ENCODE measurements at places on chromosomes 12 and 14. TPM values are rescaled to one million over a fixed set of nuclear protein-coding genes. Genes with fewer than 3 reads are reported as not detected.

DNA sequence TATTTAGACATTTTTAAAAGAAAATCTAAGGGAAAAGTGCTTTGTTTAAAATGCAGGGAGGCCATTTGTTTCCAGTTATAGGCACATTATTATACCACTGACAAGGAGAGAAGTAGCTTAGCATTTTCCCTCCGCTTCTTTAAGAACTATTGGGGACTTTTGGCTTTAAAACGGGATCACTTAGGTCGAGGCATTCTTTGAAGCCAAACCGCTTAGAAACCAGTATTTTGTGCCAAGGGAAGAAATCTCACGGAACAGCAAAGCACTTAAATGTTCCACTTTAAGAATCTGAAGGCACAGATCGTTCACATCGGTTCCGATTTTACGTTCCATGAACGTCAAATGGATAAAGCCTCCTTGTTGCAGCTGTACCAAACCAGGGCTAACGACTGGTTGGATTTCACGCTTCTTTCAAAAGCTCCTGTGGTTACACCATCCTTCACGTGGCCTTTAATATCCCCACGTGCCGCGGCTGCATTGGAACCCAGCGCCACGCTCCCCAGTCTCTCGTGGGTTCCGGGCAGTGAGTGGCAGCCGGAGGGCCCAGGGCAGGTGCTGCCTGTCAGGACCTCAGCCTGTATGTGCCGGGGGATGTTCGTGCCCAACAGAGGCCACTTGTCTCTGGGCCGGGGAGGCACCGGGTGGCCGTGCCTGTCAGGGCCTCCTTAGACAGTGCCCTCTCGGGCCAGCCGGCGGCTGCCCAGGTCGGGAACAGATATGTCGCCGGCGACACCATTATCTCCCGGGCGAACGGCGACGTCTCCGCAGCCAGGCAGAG is 195.4 kb downstream of the KIF26A start:
- no peak for DNase-seq
- no peaks in the 10 kb centered on the region for H3K4me1 ChIP-seq
- peaks cover 8% of the 10 kb centered on the region for H3K36me3 ChIP-seq
- no peaks in the 10 kb centered on the region for H3K27me3 ChIP-seq
- no peak overlapping the region for H3K27ac ChIP-seq

DNA sequence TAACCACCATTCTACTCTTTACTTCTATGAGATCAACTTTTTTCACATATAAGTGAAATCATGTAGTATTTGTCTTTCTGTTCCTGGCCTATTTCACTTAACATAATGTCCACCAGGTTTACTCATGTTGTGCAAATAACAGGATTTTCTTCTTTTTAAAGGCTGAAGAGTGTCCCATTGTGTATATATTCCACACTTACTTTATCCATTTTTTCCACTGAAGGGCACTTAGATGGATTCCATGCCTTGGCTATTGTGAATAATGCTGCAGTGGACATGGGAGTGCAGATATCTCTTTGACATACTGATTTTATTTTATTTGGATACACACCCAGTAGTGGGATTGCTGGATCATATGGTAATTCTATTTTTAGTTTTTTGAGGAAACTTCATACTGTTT is 181.1 kb upstream of the HMGA2 start:
- H3K27me3 ChIP-seq: peaks cover 53% of the 10 kb centered on the region
- H3K36me3 ChIP-seq: peaks cover 1% of the 10 kb centered on the region
- H3K27ac ChIP-seq: no peak overlapping the region
- no peaks in the 10 kb centered on the region for H3K4me1 ChIP-seq

- H3K4me1 ChIP-seq: peaks cover 5% of the 10 kb centered on the region
- H3K27ac ChIP-seq: no peak overlapping the region
- no peak overlapping the region for H3K4me3 ChIP-seq
- no peak for DNase-seq
- H3K36me3 ChIP-seq: no peaks in the 10 kb centered on the region
Measured at GRCh38 chr12:63849641-63850040, 5.1 kb downstream of the SRGAP1 start.

DNA sequence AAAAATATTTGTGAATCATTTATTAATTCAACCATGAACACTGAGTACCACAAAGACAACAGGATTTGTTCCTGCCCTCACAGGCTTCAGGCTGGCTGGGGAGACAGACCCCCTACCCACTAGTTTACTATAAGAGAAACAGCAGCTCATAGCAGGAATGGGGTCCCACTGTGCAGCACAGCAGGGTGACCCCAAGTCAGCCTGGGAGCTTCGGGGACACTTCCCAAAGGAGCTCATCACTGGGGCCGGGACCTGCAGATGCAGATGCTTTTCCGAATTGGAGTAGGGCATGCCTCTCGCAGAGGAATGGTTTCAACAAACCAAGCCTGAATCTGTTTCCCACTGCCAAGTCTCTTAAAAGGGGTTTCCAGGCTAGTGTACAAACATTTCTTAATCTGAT is 176.2 kb upstream of the PWP1 start:
- H3K4me1 ChIP-seq: peaks cover 17% of the 10 kb centered on the region
- no peak overlapping the region for H3K4me3 ChIP-seq
- H3K36me3 ChIP-seq: no peaks in the 10 kb centered on the region
- no peak overlapping the region for H3K27ac ChIP-seq
- no peak for DNase-seq

DNA sequence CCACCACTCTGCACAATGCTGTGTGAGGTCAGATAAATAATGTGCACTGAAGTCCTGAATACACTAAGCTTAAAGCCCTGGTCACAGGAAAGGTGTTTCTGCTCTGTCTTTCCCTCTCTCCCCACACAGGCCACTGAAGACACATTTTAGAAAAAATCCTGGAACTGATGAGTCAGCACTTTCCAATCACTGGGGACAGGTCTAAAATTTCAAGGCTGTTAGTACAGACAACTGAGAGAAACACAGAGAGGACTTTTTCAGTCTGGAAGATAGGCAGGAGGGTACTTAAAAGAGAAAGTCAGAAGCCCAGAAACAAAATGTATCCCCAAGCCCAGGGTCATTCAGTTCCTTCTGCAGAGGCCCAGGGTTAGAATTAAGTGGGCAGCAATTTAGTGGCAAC is 333.9 kb upstream of the CCDC196 start:
- DNase-seq: no peak
- H3K27ac ChIP-seq: no peak overlapping the region
- no peaks in the 10 kb centered on the region for H3K36me3 ChIP-seq
- no peak overlapping the region for H3K4me3 ChIP-seq
- peaks cover 6% of the 10 kb centered on the region for H3K27me3 ChIP-seq
- no peaks in the 10 kb centered on the region for H3K4me1 ChIP-seq

- no peaks in the 10 kb centered on the region for H3K4me1 ChIP-seq
- H3K27ac ChIP-seq: no peak overlapping the region
- no peak for DNase-seq
- H3K4me3 ChIP-seq: no peak overlapping the region
- no peaks in the 10 kb centered on the region for H3K27me3 ChIP-seq
Measured at GRCh38 chr12:60752589-60752988, 1156.8 kb downstream of the SLC16A7 start.

DNA sequence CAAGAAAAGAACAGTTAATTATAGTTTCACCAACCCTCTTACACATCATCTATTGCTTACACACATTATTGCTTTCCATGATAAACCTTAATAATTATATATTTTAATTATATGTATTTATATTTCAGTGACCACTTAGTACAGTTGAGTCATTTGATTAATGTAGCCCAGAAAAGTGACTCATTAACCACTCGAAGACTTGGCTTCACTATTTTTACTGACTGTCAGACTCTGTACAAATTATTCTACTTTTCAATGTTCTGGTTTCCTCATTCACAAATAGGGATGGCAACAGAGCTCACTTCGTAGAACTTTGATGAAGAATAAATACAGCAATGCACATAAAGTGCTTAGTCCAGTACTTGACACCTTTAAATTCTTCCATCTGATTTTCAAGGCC is 98.3 kb downstream of the CFAP54 start:
- H3K27ac ChIP-seq: no peak overlapping the region
- H3K4me3 ChIP-seq: no peak overlapping the region
- DNase-seq: no peak
- H3K4me1 ChIP-seq: no peaks in the 10 kb centered on the region
- peaks cover 12% of the 10 kb centered on the region for H3K27me3 ChIP-seq

DNA sequence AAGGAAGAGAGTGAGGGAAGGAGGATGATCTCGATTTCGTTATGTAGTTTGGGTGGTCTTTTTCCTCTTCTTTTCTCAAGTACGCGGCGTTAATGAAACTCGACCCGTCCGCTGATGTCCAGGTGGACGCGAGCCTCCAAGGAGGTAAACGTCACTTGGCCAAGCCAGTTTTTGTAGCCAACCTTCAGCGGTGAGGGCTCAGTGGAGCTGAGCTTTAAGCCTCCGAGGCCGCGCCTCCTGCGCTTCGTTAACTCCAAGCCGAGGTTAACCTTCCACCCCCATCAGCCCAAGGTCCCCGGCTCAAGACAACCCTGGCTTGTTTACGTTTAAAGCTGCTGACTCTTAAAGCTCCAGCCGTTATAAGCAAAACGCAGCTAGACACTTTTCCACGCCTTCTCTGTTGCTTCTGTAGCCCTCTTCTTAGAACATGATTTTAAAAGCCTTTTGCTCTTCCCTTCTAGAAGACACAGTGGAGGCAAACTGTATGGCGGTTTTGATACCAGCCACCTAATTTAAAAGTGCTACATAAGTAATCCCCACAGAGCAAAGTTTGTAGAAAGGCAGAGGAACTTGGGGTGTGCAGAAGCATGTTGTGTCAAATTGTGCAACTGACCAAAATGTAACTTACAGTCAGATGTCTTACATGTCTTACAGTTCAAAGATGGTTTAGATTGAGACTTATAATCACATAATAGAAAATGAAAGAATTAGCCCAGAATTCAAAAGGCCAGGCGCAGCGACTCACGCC is 923 bp upstream of the ITPR2 start:
- peaks cover 1% of the 10 kb centered on the region for H3K36me3 ChIP-seq
- H3K4me1 ChIP-seq: peaks cover 37% of the 10 kb centered on the region
- peak overlapping the region; percentile 21 for H3K27ac ChIP-seq
- no peaks in the 10 kb centered on the region for H3K27me3 ChIP-seq
- peak overlapping the region; percentile 93 for H3K4me3 ChIP-seq

DNA sequence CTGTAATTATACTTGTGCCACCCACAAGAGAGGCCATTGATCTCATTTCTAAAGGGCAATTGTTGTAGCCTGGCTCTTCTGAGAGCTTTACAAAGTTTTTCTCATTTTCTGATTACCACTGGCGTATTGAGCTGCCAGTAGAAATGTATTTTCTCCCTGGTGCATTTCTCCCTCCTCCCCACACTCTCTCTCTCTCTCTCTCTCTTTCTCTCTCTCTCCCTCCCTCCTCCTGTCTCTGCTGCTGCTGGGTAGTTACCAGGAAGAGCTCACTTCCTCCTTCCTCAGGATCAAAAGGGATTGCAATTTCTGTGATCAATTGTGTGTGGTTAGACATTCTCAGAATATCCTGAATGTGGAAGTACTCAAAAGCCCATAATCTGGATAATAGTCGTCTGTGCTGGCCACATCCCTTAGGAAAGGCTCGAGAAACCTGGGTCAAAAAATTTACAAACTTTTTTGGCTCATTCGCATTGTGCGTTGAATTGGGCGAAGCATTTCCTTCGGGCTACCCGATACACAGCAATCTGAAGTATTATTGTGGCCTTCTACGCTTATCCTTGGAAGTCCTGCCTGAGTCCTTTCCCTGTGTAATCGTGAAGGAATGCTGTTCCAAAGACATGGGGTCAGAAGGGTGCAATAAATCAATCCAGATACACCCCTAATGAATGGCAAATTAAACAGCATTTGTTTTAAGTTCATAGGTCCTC is 254.8 kb downstream of the MSRB3 start:
- DNase-seq: no peak
- H3K4me1 ChIP-seq: peaks cover 5% of the 10 kb centered on the region

GRCh38 chr14:90061685-90062126 is at the start of gene KCNK13:
KCNK13 (plus strand) TSS chr14:90061994; CDS start chr14:90062206, 212 bp downstream.
- peak within 1 kb of the TSS; percentile 92 for H3K4me3 ChIP-seq
- DNase-seq: peak; percentile 10
- no peaks in the 10 kb centered on the region for H3K36me3 ChIP-seq
- peaks cover 22% of the 10 kb centered on the region for H3K4me1 ChIP-seq

- no peaks in the 10 kb centered on the region for H3K36me3 ChIP-seq
- H3K27me3 ChIP-seq: peaks cover 67% of the 10 kb centered on the region
- peak overlapping the region; percentile 94 for H3K27ac ChIP-seq
Measured at GRCh38 chr12:49089821-49090773, 4.5 kb downstream of the DHH start.

- no peak overlapping the region for H3K27ac ChIP-seq
- H3K4me3 ChIP-seq: no peak overlapping the region
Measured at GRCh38 chr14:21617614-21618013, 17.1 kb downstream of the OR10G2 start.

GRCh38 chr12:115470977-115471376 is 787.0 kb upstream of the TBX3 start:
- H3K4me3 ChIP-seq: no peak overlapping the region
- no peaks in the 10 kb centered on the region for H3K4me1 ChIP-seq
- no peak overlapping the region for H3K27ac ChIP-seq
- no peaks in the 10 kb centered on the region for H3K27me3 ChIP-seq
- no peaks in the 10 kb centered on the region for H3K36me3 ChIP-seq
- DNase-seq: no peak

DNA sequence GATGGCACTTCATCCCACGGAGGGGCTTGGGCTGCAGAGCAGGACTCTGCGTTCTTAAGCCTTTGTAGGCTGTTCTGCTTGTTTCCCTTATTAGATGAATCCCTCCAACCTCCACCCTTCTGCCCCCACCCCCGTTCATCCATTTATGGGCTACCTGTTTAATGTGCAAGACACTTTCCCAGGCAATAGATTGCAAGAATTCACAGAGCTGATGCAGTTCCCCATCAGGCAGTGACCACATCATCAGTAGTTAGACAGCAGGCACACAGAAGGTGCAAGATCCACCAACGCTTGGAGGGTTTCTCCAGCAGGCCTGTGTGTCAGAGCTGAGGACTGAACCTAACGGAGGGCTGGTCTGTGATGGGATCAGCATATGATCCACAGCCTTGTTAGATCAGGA is 1.2 kb upstream of the C1R start:
- no peak for DNase-seq
- peaks cover 7% of the 10 kb centered on the region for H3K4me1 ChIP-seq
- H3K27ac ChIP-seq: no peak overlapping the region
- H3K27me3 ChIP-seq: no peaks in the 10 kb centered on the region

DNA sequence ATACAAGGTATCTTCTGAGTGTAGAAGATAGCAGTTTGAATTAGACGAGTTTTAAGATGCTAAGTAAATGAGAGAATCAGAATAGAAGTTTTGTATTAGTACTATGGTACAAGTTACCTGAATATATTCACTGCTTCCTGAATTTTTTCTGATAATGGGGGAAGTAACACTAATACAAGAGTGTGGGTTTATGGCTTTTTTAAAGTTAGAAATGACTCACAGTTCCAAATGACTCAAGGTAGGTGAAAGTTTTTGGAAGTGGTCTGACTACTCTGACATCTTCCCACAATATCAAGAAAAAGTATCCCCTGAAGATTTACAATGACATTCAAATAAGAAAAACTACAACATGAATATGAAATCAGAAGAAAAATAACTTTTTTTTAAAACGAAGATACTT is 123.7 kb upstream of the GARIN6 start:
- H3K36me3 ChIP-seq: no peaks in the 10 kb centered on the region
- H3K27ac ChIP-seq: no peak overlapping the region
- no peak for DNase-seq
- no peak overlapping the region for H3K4me3 ChIP-seq
- H3K27me3 ChIP-seq: no peaks in the 10 kb centered on the region

Gene PYM1
- 36.6 TPM for total RNA-seq

Gene IL26
- 0.53 TPM for total RNA-seq

Gene DBX2
- not detected for total RNA-seq

Gene NANOG
- total RNA-seq: not detected

Gene DLGAP5
- 68.2 TPM for total RNA-seq

Gene RPS6KL1
- 6.7 TPM for total RNA-seq

Gene LALBA
- total RNA-seq: not detected

Gene CCDC184
- 0.32 TPM for total RNA-seq

All from activated T-cell treated with anti-CD3 and anti-CD28 coated beads, Interleukin-2, amount 50 U/mL, for 72 hours (primary cell).